ENCODE measurements at places on chromosomes 12 and 14.

GRCh38 chr12:105548626-105549025 is 218.1 kb downstream of the C12orf75 start:
- no peak for DNase-seq

DNA sequence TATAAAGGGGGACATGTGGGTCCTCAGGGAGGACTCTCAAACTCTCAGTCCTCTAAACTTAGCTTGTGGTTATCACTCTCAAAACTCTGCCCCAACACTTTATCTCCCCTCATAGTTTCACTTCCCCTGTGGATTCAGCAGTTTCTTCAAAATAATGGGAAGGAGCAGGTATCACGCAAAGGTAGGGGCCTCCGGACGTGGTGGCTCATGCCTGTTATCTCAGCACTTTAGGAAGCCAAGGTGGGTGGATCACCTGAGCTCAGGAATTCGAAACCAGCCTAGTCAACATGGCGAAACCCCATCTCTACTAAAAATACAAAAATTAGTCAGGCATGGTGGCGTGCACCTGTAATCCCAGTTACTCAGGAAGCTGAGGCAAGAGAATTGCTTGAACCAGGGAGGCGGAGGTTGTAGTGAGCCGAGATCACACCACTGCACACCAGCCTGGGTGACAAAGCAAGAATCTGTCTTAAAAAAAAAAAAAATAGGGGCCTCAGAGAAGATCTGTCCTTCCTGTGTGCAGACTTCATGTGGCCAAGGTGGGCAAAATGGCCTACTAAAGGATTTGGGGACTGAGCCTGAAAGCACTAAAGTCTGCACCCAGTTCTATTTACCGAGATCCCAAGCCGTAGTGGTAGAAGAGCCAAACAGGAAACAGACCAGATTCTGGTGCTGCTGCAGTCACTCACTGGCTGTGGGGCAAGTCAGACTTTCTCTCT is 6.4 kb downstream of the ITGB7 start:
- no peak for DNase-seq

DNA sequence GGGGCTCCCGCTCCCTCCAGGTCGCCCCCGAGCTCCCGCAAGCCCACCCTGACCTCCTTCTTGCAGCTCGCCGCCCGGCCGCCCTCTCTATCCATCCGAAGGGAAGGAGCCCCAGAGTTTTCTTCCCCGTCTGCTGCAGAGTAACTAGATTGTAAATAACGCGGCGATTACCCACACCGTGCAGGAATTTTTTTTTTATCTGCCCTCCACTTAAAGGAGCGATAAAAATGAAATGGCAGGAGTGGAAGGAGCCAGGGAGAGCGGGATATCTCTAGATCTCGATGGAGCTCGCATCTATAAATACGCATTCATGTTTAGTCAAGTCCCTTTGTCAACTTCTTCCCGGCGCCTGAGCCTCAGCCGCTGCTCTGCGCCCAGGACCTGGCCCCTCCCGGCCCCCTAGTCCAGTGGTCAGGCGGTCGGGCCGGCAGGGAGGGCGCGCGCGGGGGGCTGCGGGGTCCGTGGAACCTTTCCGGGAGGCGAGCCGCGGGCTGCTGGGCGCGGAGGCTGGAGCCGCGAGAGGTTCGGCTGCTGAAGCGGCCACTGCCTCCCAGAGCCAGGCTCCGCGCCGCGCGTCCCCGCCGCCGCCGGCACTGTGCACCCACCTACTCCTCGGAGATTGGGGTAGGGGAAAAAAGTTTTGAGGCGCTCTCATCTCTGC is 386.0 kb downstream of the BCAT1 start:
- DNase-seq = no peak

- DNase-seq = no peak
Observed at GRCh38 chr12:50546441-50547318, 41.9 kb downstream of the DIP2B start.

- no peak for DNase-seq
Observed at GRCh38 chr12:114448618-114448933, 42.6 kb upstream of the TBX5 start.
